ENCODE measurements at places on chromosomes 5 and 9. TPM values are rescaled to one million over a fixed set of nuclear protein-coding genes. Genes with fewer than 3 reads are reported as not detected.

DNA sequence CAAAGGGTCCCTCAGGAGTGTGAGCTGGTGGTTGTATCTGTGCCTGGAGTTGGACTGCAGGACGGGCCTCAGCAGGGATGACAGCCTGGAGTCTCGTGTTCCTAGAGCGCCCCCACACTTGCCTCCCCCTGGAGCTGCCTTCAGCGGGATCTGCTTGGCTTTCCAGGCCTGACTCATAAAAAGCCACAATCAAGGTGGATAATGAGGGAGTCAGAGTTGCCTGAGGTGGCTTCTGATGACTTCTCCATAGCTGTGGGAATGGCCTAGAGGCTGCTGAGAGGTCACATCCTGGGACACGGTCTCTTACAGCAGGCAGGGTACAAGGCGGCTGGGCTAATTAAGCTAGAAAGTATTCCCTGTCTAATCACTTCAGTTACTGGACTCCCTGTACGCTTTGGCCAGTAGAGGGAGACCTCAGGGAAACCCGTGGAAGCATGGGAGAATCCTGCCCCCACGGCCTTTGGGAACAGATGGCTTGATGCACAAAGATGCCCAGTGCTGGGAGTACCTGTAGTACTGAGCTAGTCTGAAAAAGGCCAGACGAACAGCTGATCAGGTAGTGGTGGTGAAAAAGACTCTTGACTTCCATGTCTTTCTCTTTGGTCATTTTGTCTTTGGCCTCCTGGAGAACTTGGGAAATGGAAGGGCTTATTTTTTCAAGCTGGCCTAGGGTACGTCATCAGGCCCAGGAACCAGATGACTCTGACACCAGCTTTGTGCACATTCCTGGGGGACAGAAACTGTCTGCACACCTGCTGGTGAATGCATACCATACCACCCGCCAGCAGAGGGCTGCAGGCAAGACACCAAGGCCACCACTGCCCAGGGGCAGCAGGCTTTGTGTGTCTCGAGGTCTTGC lies 16.1 kb upstream of the FRRS1L start:
- no peak overlapping the region for H3K4me3 ChIP-seq
- no peak overlapping the region for H3K27ac ChIP-seq
- no peaks in the 10 kb centered on the region for H3K36me3 ChIP-seq
- no peaks in the 10 kb centered on the region for H3K27me3 ChIP-seq

Gene GPSM1
- 41.6 TPM for total RNA-seq

Gene SPZ1
- not detected for total RNA-seq

Gene ANKRD18B
- total RNA-seq = 0.77 TPM

- H3K4me3 ChIP-seq = no peak overlapping the region
- peaks cover 2% of the 10 kb centered on the region for H3K27me3 ChIP-seq
- H3K27ac ChIP-seq = no peak overlapping the region
- H3K36me3 ChIP-seq = no peaks in the 10 kb centered on the region
- no peak for DNase-seq
These were observed 310.1 kb upstream of the MSX2 start for GRCh38 chr5:174414315-174414710.

Gene NIPAL4
- total RNA-seq = 0.17 TPM

- no peak for DNase-seq
- H3K36me3 ChIP-seq = no peaks in the 10 kb centered on the region
- no peaks in the 10 kb centered on the region for H3K4me1 ChIP-seq
- H3K27me3 ChIP-seq = no peaks in the 10 kb centered on the region
These were observed 90.5 kb upstream of the DNAH5 start for GRCh38 chr5:14034963-14035362.

Gene TENT4A
- 24.3 TPM for total RNA-seq

DNA sequence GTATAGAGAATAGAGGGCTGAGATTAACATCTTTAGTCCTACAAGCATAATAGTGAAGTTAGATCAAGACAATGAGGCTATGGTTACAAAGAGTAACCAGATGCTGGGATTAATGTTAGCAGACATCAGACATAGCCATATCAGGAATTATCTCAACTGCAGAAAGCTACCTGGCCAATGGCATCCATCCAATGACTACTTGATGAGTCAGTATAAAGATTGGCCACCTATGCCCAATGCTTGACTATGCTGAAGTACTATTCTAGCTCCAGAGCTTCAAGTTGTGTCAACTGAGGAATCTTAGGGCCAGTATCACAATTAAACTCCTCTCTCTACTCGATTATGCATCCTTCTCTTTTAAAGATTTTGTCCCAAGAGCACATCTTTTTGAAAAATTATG lies 541.4 kb downstream of the PRELID2 start:
- no peak overlapping the region for H3K27ac ChIP-seq
- no peak for DNase-seq
- H3K4me1 ChIP-seq = peaks cover 7% of the 10 kb centered on the region
- no peaks in the 10 kb centered on the region for H3K36me3 ChIP-seq
- H3K4me3 ChIP-seq = no peak overlapping the region
- H3K27me3 ChIP-seq = no peaks in the 10 kb centered on the region

DNA sequence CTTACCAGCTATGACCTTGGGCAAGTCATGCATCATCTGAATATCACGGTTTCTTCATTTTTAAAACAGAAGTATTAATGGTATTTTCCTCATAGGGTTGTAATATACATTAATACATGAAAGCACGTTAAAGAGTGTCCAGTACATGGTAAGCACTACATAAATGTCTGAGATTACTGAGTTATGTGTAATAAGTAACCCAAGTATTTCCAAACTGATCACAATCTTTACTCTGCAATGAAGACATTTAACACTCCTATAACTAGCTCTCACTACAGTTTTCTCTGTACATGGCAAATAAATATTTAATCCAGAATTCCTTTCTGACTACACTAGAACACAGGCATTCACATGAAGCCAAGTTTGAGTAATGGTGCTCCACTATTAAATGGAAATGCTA lies 4.0 kb downstream of the GLDC start:
- no peak for DNase-seq
- H3K27ac ChIP-seq = no peak overlapping the region
- H3K4me3 ChIP-seq = no peak overlapping the region
- peaks cover 11% of the 10 kb centered on the region for H3K4me1 ChIP-seq
- H3K36me3 ChIP-seq = no peaks in the 10 kb centered on the region

Gene PURA
- 22.1 TPM for total RNA-seq

Gene HACD4
- total RNA-seq = 15.2 TPM

DNA sequence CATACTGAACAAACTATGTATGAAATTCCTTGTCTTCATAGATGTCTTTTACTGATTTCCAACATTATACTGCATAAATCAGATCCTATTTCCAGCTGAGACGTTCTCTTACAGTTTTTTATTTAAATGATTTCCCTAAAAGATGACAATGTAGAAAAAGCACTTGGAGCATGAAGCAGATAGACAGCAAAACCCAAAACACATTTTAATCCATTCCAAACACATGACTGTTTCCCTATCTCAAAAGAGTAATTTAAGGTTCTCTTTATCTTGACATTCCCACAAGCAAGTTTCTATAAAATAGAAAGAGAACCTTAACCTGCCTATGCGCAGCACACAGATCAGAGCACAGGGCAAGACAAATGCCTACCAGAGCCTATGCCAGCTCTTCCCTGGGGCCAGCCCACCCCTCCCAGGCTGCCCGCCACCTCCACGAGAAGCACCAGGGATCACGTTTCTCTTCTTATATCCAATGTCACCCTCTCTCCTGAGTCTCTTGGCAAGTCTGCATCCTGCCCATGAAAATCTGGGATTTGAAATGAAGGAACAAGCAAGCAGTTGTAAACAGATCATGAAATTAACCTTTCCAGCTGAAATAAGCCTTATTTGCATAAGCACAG lies 52.4 kb downstream of the RETREG1 start:
- no peak overlapping the region for H3K27ac ChIP-seq
- no peak overlapping the region for H3K4me3 ChIP-seq
- peaks cover 3% of the 10 kb centered on the region for H3K27me3 ChIP-seq
- peaks cover 4% of the 10 kb centered on the region for H3K4me1 ChIP-seq
- H3K36me3 ChIP-seq = no peaks in the 10 kb centered on the region
- no peak for DNase-seq

Gene PCDHA1
- total RNA-seq = not detected

Gene INSL6
- total RNA-seq = not detected

Gene SLCO6A1
- total RNA-seq = not detected

- DNase-seq = no peak
- peaks cover 4% of the 10 kb centered on the region for H3K4me1 ChIP-seq
- no peak overlapping the region for H3K27ac ChIP-seq
- H3K27me3 ChIP-seq = no peaks in the 10 kb centered on the region
- no peak overlapping the region for H3K4me3 ChIP-seq
- H3K36me3 ChIP-seq = no peaks in the 10 kb centered on the region
These were observed 194.3 kb downstream of the PALM2AKAP2 start for GRCh38 chr9:109974143-109974917.

- H3K4me1 ChIP-seq = peaks cover 4% of the 10 kb centered on the region
- H3K4me3 ChIP-seq = no peak overlapping the region
- no peak for DNase-seq
These were observed 77.0 kb downstream of the IRX2 start for GRCh38 chr5:2674456-2674855.

DNA sequence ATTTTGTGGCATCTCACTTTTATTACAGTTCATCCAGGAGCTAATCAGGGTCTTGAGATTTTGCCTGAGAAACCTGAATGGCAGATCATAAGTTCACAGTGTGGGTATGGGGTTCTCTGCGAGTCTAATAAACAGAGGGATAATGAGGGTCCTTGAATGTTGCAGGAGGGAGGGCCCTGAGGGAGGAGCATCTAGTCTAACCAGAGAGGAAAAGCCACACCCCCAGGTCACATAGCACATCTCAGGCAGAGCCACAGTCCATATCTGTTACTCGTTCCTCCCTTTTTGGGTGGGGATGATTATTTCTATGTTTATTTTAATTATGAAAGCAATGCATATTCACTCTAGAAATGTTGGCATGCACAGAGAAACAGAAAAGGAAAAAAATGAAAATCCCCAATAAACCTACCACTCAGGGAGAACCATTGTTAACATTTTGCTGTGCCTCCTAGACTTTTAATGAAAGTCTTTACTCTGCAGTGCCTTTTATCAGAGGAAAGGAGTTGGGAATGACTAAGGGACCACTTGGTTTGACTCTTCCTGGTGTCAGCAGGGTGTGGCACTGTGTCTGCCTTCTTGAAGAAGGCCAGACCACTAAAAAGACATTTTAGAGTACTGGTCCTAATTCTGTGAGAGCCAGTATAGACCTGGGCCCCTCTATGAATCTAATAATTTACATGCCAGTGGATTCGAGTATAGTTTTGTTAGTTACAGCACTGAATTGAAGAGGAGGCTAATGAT lies 2.8 kb downstream of the GALNT12 start:
- H3K4me3 ChIP-seq = no peak overlapping the region
- H3K4me1 ChIP-seq = peaks cover 4% of the 10 kb centered on the region
- H3K27ac ChIP-seq = peak overlapping the region; percentile 49
- DNase-seq = no peak

- no peak for DNase-seq
- no peak overlapping the region for H3K4me3 ChIP-seq
- H3K27me3 ChIP-seq = peaks cover 4% of the 10 kb centered on the region
- no peaks in the 10 kb centered on the region for H3K36me3 ChIP-seq
- H3K27ac ChIP-seq = no peak overlapping the region
These were observed 74.7 kb upstream of the IFNE start for GRCh38 chr9:21556581-21557427.

Gene PDE4D
- 74.4 TPM for total RNA-seq

DNA sequence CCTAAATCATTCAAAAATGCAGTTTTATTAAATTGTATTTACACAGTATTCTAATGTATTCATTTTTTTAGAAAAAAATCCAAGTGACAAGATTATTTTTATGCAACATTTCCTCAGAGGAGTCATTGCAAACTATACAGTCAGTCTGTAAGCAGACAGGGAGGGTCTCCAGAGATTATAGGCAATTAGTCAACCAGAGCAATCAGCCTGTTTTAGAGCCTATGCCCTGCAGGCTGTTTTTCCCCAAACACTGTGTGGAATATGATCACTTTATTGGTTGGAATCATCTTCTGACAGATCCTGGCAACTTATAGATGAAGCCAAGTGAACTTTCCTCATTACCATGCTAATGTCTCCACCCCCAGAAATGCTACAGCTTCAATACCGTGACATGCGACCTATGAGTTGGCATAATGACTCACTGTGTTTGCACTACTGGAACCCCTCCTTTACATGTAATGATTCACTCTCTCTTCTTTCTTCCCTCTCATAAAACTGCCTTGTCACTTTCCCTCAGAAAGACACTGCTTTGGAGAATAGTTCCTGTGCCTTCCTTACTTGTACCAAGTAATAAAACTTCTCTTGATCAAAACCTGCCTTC lies 577.7 kb upstream of the FTMT start:
- DNase-seq = no peak
- no peaks in the 10 kb centered on the region for H3K36me3 ChIP-seq
- no peak overlapping the region for H3K4me3 ChIP-seq
- H3K27me3 ChIP-seq = no peaks in the 10 kb centered on the region

Gene VPS13A
- 58.3 TPM for total RNA-seq

GRCh38 chr5:93573354-93574351 lies 7.4 kb downstream of the NR2F1-AS1 start:
- H3K4me1 ChIP-seq = peaks cover 87% of the 10 kb centered on the region
- H3K27ac ChIP-seq = no peak overlapping the region
- H3K36me3 ChIP-seq = no peaks in the 10 kb centered on the region
- H3K27me3 ChIP-seq = peaks cover 83% of the 10 kb centered on the region

- H3K36me3 ChIP-seq = no peaks in the 10 kb centered on the region
- no peak overlapping the region for H3K4me3 ChIP-seq
- no peak for DNase-seq
- H3K4me1 ChIP-seq = peaks cover 9% of the 10 kb centered on the region
- no peak overlapping the region for H3K27ac ChIP-seq
These were observed 52.4 kb downstream of the TMOD1 start for GRCh38 chr9:97553841-97554240.

- no peak for DNase-seq
- peak overlapping the region; percentile 66 for H3K4me3 ChIP-seq
- H3K27me3 ChIP-seq = peaks cover 60% of the 10 kb centered on the region
- no peak overlapping the region for H3K27ac ChIP-seq
- no peaks in the 10 kb centered on the region for H3K36me3 ChIP-seq
- H3K4me1 ChIP-seq = peaks cover 10% of the 10 kb centered on the region
These were observed 937 bp downstream of the TMOD1 start for GRCh38 chr9:97502222-97502983.

DNA sequence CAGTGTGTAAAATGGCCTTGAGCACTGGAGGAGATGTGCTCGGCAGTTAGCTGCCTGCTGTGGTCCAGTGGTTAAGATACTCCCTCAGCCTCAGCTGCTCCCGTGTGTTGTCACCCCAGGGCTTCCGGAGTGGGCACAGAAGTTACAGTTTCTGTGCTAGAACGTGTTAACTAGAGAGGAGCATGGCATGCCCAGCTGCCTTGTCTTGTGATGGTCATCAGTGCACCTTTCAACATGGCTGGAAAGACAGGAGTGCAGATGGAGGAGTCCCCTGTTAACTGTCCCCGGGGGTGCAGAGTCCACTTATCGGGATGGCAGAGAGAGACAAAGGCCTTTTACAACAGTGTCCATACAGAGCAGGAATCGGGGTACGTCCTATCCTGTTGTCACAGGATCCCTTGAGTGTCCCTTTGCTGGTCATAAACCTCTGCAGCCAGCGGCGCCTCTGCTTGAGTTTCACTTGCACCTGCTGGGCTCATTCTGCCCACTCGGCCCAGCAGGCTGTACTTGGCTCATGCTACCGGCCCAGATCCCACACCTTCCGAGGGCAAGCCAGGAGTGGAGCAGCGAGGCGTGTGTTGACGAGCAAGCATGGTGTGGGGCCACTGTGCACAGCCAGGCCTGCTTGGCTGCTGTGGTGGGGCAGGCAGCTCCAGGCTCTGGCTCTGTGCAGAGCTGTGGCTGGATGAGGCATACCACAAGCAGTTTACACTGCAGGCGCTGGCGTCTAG lies 112.6 kb downstream of the EHMT1 start:
- H3K27me3 ChIP-seq = no peaks in the 10 kb centered on the region
- H3K4me3 ChIP-seq = no peak overlapping the region
- no peak overlapping the region for H3K27ac ChIP-seq
- no peak for DNase-seq
- peaks cover 17% of the 10 kb centered on the region for H3K36me3 ChIP-seq
- no peaks in the 10 kb centered on the region for H3K4me1 ChIP-seq

Gene ZNF454
- 3.5 TPM for total RNA-seq

All from lung (tissue), 17 donors.